ENCODE measurements at places on chromosomes 4 and X.

DNA sequence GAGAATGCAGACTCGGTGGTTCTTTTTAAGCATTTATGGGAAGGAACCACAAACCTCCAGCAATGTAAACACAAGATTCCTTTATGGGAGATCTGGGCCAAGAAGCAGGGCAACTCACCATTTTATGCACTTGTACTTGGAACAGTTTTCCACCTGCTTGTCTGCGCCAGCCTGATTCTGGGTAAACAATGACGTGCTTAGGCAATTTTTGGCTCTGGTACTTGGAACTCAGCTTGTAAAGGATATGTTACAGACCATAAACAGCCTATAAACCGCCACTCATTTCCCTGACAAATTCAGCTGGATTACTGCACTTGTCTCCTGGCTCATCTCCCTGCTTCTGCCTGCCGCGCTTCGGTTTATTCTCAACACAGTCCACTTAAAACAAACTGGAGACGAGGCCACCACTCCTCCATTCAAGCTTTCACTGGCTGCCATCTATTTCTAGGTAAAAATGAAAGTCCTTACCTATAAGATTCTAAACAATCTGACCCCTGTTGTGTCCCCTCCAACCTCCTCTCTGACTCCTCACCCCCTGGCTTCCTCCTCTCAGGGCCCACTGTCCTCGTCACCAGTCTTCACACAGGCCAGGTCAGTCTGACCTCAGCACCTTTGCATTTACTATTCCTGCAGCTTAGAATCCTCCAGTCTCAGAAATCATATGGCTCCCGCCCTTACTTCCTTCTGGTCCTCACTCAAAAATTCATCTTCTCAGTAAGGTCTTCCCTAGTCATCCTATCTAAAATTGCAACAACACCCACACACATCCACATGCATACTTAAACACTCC, 205.9 kb upstream of the GALNT7 start:
- no peak for DNase-seq

DNA sequence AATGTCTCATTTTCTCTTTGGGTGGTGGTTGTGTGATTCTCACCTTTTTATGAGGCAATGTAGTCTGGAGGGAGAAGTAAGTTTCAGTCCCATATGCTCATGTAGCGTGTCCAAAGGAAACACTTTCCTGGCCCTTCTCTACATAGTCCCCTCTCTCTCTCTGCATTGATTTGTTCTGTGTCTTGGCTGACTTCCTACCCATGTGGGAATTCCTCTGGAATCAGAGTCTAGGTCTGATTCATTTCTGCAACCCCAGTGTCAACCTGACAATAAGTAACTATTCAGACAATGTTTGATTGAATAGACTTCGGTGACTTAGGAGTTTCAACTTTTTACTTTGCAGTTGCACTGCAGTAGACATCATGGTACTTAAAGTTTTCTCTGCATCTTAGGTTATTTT, 2.7 kb upstream of the ALAS2 start:
- no peak for DNase-seq

DNA sequence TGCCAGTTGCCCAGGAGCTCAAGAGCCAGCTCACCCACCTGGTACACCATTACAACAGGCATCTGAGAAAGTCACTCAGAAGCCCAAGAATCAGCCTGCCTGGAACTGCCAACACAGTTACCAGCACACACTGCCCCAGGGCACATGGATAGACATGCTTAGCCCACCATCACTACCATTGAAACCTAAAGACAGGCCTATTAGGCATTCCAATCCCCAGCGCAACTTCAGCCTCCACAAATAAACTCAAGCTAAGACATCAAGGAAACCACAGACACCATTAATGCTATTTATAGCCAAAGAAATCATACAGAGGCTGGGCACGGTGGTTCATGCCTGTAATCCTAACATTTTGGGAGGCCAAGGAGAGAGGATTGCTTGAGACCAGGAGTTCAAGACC, 42.3 kb downstream of the ATRX start:
- DNase-seq = no peak

GRCh38 chr4:17962171-17962570, 59.4 kb downstream of the LCORL start:
- no peak for DNase-seq

DNA sequence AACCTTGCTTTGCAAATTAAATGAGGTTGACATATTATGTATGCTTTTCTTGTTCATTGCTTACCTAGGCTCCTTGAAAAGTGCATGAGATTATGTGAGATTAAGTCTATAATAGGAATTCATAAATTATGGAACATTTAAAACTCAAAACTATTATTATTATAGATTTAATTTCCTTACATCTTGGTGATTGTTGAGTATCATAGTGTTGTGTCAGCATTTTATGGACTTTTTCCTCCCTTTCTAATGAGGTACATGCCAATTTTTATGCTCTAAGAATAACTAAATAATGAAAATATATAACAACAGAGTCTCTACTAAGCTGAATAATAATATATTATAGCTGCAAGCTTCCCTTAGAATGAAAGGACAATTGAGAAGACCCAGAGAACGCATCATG, 848.8 kb upstream of the AADAT start:
- DNase-seq = no peak

GRCh38 chrX:19443869-19444526, 71.3 kb downstream of the MAP3K15 start:
- no peak for DNase-seq

DNA sequence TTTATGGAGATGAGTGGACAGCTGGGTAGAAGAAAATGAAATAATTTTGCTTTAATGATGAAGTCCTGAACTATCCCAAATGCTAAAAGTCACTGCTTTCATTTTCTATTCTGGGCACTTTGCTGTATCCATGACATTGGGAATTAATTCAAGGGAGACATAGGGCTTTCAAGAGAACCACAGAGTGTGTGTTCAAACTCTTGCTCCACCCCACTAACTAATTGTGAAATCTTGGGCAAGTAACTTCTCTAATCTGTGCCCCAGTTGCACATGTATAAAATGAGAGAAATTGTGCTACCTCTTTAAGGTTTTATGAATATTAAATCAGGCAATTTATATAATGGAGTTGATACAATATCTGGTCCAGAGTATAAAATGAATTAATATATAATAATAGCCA, 1422.0 kb downstream of the ADGRL3 start:
- no peak for DNase-seq

DNA sequence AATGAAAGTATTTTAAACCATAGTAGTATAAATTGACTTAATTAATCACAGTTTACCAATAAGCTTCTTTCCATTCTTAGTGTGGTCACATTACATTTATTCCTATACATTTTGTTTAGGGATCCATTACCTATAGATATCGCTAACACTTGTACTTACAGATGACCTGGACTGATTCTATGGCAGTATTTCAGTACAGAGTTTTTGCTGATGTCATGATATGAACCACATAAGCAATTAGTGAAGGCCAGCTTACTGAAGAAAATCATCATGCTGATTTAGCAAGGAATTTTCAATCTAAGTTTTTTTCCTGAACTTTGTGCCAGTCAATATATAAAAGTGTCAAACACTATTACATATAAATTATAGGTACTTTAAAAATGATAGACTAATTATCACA, 113.4 kb upstream of the HPGD start:
- no peak for DNase-seq

DNA sequence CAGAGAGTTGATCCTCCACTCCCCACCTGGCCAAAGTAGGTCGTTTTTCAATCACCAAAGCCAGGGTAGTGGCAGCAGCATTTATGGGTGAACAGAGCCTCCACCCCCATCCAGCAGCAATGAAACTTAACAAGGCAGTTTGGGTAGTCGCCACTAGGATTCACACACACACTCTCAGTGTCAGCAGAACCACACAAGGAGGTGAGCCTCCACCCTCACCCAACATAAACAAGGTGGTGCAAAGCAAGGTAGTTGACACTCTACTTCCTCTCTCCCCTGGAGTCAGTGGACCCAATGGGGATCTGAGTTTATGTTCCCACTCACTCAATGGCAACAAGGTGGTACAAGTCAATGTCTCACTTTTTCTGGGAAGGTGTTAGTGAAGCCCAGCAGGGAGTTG, 50.4 kb upstream of the CCDC149 start:
- no peak for DNase-seq

- no peak for DNase-seq
Observed at GRCh38 chr4:48360285-48361011, 19.1 kb downstream of the SLAIN2 start.

DNA sequence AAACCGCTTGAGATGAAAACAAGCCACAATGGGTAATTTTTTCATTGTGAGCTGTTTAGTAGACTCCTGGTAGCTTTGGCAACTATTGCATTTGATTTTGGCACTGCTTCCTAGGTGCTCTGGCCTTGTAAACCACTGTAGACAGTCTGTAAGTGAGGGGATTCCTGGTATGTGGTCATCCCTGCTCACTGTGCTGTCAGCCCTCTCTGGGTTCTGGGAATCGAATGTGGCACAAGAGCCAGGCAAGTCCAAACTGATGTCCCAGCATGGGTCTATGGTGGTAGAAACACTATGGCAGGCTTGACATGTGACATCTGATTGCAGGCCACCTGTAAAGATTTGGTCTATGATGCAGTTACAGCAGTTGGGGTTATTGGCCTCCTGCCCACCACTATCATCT, 2.5 kb downstream of the USP51 start:
- no peak for DNase-seq

DNA sequence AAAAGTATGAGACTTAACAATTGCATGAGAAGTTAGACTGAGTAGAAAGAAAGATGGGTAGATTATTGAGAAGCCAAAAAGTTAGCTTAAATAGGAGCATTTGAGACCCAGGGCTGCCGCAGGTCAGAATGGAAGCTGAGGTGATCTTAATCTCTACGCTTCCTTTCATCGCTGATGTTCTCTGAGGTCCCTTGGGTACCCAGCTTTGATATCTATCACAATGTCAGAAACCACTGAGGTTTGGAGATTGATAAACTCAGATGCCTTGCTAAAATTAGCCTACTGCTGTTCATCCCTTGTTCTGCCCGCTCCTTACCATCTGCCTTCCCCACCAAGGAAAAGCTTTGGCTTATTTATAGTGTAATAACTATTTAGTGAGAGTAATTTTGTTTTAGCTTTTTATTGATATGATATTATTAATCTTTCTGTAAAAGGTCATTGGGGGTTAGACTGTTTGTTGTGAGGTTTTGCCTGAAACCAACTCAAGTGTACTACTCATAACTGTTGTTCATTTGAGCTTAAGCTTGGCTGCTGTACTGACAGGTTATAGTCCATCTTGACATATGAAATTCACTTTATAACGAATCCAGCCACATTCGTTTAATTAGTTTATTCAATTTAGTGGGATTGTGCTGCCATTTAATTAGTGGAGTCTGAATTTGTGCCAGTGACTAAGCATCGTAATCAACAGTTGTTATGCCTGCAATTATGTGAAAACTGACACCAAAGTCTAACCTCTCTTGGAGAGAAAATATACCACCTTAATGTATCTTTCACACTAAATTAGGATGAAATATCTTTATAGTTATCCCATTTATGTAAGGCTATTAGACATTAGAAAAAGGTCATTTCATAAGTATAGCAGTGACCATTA, 15.1 kb downstream of the MCUB start:
- no peak for DNase-seq

GRCh38 chr4:184448821-184449220, 25.5 kb downstream of the IRF2 start:
- no peak for DNase-seq

GRCh38 chr4:120769227-120769626, 153.3 kb downstream of the PRDM5 start:
- no peak for DNase-seq

DNA sequence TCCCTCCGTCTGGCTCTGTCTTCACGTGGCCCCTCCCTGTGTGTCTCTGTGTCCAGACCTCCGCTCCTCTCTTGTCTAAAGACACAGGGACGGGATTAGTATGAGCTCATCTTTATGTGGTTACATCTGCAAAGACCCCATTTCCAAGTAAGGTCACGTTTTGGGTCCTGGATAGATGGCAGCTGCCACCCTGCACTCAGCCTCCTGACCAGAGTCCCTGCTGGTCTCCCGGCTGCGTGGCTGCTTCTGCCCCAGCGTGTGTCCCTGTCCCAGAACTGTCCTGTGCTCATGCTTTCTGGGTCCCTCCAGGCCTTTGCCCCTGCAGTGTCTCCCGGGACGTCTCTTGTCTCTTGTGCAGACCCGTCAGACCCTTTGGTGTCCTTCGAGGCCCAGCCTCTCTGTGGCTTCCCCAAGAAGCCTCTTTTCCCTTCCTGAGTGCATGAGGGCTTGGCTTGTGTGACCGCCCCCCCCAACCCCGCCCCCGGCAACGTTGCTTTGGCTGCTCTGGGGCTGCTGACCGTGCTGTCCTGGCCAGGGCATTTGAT, 107.3 kb downstream of the PSAPL1 start:
- DNase-seq = no peak

DNA sequence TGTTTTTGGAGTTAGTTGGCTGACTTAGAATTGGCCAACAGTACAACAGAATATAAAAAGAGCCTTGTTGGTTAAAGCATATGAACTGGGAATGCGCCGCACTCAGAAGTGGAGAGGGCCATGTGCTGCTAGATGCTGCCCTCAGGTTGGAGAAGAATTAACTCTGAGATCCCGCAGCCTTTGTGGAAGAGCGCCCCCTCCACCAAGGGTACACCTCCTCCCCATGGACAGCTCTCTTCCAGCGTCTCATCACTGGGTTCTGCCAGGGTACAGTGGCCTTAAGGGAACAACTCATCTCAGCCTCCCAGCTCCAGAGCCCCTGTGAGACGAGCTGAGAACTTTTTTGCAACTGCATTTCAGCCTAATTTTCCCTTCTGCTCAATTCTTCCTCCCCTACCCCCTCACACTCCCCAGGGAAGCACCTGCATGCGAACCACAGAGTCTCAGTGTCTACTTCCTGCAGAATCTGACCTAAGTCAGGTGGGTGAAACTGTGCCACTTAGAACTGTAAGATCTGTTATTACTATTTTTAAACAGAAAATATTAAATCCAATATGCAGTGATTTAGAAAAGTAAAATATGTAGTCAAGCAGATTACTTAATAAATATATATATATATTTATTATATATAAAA, 380.6 kb downstream of the RAB28 start:
- no peak for DNase-seq

DNA sequence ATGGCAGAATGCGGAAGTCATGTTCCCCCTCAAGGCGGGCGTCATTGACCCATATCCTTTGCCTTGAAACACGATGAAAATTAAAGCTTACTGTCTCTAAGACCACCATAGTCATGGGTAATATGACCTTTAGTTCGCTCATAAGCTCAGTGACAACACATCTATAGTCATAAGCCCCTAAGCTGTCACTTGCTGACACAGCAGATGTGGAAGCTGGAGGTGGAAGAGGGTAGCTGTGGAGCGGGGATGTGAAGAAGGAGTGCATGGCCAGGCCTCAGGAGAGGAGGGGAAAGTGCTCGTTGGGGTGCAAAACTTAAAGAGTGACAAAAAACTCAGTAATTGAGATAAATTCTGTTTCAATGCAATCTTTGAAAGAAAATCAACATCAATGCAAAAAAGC, 134.0 kb upstream of the PDLIM3 start:
- DNase-seq = no peak

GRCh38 chr4:185721190-185722028, 90.6 kb downstream of the SORBS2 start:
- DNase-seq = no peak

GRCh38 chrX:151985531-151985930, 11.1 kb upstream of the GABRE start:
- no peak for DNase-seq

GRCh38 chrX:7134981-7135380, 12.5 kb upstream of the STS start:
- DNase-seq = no peak
